RCC 7860 (cell line): ENCODE measurements at places on chromosomes 7 and 10.

GRCh38 chr7:29197916-29198315 is 3.3 kb downstream of the CHN2 start:
- no peak for DNase-seq

DNA sequence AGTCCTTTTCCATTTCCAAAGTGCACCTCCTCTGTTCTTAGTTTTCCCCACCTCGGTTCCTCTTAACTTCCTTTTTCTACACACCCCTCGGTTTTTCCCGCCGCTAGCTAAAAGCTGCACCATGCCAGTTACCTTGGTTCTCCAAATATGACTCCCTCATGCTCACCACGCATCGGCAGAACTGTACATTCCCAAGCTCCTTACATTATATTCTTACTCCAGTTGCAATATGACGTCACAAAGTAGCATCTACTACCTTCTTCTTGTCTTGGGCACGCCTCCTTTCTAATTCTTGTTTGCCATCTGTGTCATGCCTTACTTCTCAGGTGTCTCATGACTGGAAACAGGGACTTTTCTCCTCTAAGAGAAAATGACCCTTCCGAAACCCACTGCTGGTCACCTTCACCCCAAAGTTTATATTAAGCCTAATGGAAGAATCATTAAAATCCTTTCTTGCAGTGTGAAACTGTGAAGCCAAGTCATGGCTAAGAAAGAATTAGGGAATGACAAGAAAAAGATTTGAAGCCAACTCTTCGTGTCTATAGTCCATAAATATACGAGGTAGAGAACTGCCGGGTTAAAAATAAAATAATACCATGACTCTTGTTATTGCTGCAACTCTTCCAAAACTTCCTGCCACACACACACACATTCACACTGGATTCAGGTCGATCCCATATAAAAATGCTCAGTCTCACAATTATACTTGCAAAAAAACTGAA is 1.7 kb downstream of the ESYT2 start:
- DNase-seq = no peak

DNA sequence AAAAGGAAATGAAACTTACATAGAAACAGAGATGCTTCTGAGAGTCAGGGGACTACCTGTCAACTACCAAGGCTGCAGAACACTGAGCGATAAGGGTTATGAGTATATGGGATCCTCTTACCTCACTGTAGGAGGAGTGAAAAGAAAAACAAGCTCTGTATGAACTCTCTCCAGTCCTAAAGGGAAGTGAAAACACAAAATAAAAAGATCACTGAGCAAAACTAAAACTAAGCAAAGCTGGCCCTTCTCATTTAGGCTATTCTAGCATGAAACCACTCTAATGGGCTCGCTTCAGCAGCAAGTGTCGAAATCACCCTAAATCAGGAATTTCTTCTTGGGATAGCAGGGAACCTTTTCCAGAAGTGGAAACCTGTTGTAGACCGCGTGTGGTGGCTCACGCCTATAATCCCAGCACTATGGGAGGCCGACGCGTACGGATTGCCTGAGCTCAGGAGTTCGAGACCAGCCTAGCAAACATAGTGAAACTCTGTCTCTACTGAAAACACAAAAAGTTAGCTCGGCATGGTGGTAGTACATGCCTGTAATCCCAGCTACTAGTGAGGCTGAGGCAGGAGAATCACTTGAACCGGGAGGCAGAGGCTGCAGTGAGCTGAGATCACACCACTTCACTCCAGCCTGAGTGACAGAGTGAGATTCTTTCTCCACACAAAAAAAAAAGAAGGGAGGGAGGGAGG is 27.0 kb downstream of the DCLRE1C start:
- no peak for DNase-seq

DNA sequence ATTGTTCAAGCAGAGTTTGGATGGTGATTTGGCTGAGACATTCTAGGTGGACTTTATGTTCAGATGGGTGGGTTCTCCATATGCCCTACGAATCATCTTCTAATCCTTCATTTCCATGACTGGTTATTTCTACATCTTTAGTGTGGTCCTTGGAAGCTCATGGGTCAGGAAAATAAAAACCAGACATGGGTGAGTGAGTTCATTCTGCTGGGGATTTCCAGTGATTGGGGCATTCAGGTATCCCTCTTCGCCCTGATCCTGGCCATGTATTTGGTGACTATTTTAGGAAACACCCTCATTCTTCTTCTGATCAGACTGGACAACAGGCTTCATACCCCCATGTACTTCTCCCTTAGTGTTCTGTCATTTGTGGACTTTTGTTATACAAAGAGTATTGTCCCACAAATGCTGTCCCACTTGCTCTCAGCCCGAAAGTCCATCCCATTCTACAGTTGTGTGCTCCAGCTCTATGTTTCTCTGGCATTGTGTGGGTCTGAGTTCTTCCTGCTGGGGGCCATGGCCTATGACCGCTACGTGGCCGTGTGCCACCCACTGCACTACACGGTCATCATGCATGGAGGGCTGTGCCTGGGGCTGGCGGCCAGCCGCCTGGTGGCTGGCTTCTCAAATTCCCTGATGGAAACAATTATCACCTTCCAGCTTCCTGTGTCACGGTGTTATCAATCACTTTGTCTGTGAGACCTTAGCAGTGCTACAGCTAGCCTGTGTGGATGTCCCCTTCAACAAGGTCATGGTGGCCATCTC is 19.2 kb upstream of the OR6B1 start:
- DNase-seq = peak; percentile 73

- no peak for DNase-seq
Observed at GRCh38 chr7:40800771-40801170, 666.0 kb downstream of the SUGCT start.

DNA sequence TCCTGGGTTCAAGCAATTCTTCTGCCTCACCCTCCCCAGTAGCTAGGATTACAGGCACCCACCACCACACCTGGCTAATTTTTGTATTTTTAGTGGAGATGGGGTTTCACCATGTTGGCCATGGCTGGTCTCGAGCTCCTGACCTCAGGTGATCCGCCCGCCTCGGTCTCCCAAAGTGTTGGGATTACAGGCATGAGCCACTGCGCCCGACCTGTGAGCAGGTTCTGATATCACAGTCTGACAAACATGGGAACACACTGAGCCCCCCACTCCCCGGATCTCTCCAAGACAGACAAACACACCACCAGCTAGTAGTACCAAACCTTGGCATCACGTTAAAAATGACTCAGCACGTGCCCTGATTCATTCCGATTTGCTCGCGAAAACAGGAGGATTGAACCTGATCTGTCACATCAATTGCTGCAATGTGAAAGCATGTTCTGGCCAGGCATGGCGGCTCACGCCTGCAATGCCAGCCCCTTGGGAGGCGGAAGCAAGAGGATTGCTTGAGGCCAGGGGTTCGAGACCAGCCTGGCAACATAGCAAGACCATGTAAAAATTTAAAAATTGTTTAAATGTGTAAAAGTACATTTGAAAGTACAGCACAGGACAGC is 106.5 kb downstream of the SMURF1 start:
- no peak for DNase-seq

GRCh38 chr7:8380130-8380529 is 53.3 kb upstream of the NXPH1 start:
- DNase-seq = no peak

- DNase-seq = no peak
Observed at GRCh38 chr10:31705136-31705535, 223.5 kb downstream of the ARHGAP12 start.

- no peak for DNase-seq
Observed at GRCh38 chr10:129658376-129659072, 191.5 kb downstream of the MGMT start.

- no peak for DNase-seq
Observed at GRCh38 chr7:40341836-40342235, 207.0 kb downstream of the SUGCT start.

DNA sequence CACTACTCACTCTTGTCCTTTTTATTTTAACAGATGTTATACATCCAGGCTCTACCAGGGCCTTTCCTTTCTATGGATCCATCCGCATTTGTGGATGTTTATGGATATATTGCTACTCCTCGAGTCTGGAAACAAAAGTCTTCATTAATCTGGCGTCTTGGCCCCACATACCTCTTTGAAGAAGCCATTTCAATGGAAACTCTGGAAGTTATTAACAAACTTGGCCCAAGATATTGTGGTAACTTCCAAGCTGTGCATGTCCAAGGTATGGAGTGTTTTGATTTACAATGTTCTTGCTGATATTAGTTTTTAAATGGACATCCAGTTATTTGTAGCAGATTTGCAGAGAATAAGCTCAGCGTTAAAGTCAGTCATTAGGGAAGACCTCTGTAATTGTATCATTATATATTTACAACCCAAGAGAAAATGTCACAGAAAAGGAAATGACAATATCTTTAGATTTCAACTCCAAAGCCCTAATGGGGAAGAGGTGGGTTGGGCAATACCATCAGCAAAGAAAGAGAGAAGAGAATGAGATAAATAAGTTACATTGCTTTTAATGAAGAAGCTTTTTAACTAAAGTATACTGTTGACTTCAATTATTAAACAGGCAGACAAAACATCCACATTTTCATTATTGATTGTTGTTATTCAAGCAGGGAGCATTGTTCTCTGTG is 102.1 kb downstream of the WDFY4 start:
- DNase-seq = no peak

- no peak for DNase-seq
Observed at GRCh38 chr10:71537125-71537524, 140.4 kb downstream of the CDH23 start.

DNA sequence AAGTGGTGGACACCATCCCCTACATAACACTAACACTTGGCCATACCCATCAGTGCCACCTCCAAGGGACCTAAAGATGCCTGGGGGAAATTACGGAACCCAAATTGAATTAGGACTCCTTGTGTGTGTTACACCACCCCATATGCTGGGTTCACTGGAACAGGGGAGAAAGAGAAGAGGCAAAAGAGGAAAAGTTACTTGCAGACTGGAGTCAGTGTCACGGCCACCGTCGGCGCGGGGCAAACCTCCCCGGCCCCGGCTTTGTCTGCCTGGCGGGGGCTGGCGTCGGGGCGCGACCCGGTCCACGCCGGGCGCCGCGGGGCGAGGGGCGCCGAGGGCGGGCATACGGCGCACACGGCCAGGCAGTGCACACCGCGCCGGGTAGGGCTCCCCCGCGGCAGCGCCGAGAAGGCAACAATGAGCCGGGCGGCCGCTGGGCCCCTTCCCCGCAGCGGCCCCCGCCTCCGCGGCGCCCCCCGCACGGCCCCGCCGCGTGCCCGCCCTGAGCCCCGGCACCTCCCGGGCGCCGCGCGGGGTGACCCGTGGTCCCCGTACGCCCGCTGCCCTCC is 171.1 kb downstream of the FAM107B start:
- no peak for DNase-seq

- DNase-seq = no peak
Observed at GRCh38 chr7:28832669-28833068, 125.5 kb downstream of the TRIL start.

- DNase-seq = no peak
Observed at GRCh38 chr10:126181626-126182025, 206.7 kb downstream of the ADAM12 start.

DNA sequence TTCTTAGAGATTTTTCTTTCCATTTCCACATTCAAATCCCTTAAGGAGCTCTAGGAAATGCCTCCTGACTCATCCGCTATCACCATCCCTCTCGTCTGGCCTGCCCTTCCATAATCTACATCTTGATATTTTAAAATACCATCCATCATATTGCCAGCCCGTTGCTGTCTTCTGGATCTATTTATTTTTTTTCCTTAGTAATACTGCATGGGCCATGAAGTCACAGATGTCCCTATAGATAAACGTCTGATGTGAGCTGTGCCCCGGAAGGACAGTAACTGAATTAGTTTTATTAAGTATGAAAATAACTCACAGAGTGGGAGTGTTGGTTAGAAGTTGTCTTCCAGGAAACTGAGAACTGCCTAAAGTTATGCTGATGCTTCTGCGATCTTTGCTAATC is 76.2 kb downstream of the KLF6 start:
- no peak for DNase-seq

DNA sequence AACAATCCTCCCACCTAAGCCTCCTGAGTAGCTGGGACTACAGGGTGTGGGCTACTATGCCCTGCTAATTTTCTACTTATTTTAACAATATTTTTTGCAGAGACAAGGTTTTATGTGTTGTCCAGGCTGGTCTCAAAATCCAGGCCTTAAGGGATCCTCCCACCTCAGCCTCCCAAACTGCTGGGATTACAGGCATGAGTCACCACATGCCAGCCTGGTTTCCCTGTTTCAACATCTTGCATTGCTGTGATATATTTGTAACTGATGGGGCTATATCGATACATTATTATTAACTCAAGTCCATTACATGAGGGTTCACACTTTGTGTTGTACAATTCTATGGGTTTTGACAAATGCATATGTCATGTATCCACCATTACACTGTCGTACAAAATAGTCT is 41.9 kb upstream of the OGDHL start:
- no peak for DNase-seq

DNA sequence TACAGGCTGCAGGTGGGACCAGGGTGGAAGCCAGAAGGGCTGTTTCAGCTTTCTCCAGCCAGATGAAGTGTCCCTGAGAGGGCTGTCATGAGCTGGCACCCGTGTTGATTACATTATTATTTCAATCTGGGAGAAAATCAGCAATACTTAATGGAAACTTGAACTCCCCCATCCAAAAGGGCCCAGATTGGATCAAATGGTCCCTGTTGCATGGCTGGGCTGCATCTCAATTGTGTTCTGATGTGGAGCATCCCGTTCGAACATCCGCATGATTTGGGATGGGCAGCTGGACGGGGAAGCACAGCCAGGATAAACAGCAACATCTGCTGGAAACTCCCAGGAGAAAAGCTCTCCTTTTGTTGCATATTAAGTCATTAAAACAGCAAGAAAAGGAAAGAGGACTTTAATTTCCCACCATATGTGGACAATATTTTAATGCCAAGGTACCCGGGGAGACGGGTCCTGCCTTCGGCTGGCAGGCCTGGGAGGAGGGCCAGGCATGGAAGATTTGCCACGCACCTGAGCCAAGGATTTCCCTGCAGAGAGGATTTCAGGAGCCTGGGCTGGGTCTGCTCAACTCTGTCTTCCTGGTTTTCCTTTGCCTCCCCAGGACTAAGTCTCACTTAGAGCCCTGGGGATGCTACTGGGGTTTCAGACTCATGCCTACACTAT is 52.4 kb downstream of the NPTX2 start:
- no peak for DNase-seq

DNA sequence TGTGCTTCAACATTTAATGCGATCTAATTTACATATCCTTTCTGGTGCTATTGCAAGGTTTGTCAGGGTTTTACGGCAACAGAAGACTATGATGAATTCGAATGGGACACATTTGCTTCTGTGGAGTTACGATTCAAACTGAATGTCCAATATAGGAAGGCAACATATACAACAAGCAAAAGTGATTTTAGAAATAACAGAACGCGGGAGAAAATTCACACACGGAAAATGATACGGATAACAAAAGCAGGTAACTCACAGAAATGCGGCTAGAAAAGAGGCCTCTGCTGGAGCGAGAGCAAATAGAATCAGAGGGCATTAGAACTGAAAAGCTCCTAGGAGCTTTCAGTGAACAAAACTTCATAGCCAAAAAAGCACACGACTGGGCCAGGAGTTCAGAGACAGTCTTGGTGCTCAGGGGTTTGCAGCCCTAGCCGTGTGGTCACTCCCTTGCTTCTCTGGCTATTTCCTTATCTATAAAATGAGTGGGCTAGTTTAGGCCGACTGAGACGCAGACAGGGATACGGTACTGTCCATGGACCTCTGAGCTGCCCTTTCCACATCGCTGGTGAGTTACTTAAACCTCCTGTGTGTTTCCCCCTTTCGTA is 557 bp upstream of the TAX1BP1 start:
- no peak for DNase-seq

- no peak for DNase-seq
Observed at GRCh38 chr10:119364645-119365600, 157.6 kb downstream of the GRK5 start.
